ENCODE measurements at places on chromosomes 7 and 10.

DNA sequence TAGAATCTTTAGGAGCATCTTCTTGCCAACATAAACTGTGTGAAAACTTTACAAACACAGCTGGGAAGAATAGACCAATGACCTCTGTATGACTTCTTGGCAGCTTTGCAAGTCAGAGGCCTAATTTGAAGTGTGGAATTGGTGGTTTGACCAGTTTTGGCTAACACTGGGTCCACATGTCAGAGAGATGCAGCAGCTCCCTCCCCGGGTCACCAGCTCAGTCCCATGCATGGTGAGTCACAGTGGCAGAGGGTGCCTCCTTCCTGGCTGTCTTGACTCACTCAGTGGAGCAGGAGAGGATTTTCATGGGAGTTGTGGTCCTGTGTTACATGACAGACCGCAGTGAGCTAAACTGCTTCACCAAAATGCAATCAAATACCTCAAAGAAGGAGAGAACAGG, 8.2 kb upstream of the STARD3NL start:
- DNase-seq = no peak

DNA sequence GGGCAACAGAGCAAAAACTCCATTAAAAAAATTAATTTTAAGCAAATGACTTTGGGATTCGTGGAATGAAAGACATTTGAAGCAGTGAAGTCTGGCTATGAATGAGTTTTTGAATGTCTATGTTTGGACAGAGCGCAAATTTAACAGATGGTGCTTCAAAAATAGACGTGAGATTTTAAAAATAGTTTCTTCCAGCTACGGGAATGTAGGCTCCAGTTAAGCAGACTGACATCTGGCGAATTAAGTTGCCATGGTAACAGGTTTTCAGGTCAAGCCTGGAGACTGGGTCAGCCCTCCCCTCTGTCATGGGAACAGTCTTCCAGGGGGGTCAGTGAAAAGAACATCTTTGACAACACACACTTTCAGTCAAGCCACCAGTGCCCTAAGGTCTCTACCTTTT, 62.0 kb downstream of the MYOF start:
- no peak for DNase-seq

DNA sequence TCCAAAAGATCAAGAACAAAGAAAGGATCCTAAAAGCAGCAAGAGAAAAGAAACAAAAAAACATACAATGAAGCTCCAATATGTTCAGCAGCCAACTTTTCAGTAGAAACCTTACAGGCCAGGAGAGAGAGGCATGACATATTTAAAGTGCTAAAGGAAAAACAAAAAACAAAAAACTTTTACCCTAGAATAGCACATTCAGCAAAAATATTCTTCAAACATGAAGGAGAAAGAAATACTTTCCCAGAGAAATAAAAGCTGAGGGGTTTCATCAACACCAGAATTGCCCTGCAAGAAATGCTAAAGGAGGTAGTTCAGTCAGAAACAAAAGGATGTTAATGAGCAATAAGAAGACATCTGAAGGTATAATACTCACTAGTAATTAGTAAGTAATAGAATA, 753.5 kb upstream of the POT1 start:
- no peak for DNase-seq

DNA sequence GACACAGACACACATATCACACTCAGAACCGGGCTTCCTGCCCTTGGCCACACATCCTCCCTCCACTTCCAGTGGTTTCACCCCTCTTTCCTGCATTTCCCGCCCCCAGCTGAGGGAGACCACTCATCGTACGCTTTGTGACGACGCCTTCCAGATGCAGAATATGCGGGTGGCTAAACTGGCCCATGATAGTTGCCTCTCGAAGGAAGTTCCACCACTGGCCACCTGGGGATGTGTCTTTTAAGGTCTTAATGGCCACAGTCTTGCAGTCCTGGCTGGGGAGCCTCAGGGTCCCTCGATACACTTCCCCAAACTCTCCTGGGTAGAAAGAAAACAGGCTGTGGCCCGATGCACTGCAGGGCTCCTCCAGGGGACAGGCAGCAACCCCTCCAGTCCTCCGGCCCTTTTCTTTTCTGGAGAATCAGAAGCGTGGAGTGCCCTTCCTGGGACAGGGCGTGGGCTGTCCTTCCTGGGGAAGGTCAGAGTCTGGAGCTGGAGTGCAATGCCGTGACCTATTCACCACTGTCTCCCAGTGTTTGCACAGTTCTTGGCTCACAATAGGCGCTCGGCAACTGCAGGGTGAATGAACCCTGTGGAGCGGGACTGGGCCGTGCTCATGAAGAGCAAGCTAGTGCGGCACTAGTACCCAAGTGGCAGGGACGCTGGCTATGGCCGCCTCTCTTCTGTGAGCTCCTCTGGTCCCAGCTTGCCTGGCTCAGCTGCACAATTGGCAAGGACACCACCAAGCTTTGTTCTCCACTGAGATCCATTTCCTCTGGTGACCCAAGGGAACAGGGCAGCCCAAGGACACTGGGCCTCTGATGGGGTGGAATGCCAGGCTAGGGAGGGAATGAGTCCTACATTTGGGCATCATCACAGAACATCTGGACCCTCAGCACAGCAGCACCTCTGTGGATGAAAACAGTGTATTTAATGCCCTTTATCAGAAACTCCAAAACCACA, 13.2 kb downstream of the EPHA1 start:
- DNase-seq = no peak

DNA sequence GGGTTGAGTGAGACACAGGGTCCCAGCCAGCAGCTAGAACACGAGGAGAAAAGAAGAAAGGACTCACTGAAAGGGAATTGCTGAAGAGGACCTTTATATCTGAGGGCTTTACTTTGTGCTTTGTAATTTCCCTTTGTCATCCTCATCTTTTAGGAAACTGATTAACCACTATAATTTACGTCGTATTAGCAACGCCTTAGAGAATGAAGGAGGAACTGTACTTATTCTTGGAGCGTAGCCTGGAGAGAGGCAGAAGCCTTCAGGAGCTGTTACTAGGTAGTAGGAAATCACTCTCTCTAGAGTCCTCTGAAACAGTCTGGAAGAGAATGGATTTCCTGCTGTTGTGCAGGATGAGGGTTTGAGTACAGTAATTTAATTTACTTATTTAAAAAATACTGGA, 101.0 kb upstream of the STEAP1B start:
- DNase-seq = no peak

DNA sequence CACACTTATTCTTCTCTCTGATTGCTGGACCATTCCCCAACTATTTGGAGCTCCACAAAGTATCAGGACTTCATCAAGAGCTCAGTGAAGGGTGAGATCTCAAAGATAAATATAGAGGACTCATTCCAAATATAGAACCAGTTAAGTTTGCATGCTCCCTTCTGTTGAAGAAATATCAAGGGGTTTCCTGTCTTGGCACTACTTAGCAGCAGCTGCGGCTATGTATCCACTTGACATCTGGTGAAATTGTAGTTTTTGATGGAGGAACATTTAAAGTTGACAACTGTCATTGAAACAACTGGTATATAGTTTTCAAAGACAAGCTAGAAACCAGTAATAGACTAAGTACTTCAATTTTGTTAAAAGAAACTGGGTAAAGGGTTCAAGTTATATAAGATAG, 1.0 kb upstream of the SPAG6 start:
- no peak for DNase-seq

- DNase-seq = no peak
Observed at GRCh38 chr7:38880454-38880853, 28.5 kb downstream of the VPS41 start.

DNA sequence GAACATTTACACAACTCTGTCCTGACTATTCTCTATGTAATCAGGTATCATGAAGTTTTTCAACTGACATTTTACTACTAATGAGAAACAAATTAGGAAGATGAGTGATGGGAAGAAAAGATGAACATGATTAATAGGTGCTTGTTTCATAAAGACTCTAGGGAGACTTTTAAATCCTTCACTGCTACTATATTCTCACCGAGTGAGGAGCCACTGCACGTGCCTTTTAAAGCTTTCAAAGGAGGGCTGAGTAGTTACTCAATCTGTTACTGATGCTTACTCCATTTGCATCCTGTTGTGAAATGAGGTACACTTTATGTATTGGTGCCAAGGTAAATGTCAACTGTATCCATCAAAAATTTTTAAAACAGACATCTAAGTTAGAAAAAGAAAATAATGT, 1.3 kb upstream of the COMMD3 start:
- DNase-seq = no peak

GRCh38 chr7:8236780-8237407, 25.1 kb downstream of the ICA1 start:
- no peak for DNase-seq

DNA sequence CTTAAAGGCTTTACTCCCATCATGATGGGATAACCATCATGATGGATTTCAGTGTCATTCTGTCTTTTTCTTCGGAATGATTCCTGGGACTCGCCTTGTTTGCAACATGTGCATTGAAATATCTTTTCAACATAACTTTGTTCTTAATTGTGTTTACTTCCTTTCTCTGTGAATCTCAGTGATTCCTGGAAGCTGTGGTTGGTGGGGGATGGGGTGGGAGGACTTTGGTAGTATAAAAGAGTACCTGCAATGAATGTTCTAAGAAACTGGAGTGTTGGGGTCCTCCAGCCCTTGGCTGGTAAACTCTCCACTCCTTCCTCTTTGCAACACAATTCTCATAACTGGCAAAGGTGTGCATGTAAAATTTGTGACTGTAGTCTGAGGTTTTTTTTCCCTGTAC, 11.5 kb upstream of the SH2D4B start:
- no peak for DNase-seq

GRCh38 chr10:91621483-91622113, 11.3 kb downstream of the PPP1R3C start:
- DNase-seq = no peak

- no peak for DNase-seq
Observed at GRCh38 chr10:75607576-75607975, 176.2 kb downstream of the LRMDA start.

GRCh38 chr7:44618753-44619152, 12.3 kb downstream of the OGDH start:
- DNase-seq = no peak

- DNase-seq = no peak
Observed at GRCh38 chr7:29843093-29843492, 36.8 kb downstream of the WIPF3 start.

GRCh38 chr7:25839084-25839769, 312.8 kb upstream of the NFE2L3 start:
- no peak for DNase-seq

DNA sequence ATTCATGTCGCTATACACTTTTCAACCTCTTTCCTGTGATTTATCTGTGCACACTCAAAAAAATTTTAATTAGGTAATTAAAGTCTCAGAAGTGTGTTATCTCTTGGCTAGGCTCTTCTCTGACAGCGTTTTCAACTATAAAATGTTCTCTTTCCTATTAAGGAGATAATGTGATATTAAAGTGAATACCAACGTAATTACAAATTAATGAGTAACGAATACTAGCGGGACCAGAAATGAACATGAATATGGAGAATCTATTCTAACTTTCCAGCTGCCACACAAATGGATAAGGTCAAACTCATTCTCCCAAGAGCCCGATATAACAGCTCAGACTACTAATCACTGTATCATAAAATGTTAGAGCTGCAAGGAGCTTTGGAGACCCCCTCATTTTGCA, 12.0 kb downstream of the COL1A2 start:
- DNase-seq = no peak

DNA sequence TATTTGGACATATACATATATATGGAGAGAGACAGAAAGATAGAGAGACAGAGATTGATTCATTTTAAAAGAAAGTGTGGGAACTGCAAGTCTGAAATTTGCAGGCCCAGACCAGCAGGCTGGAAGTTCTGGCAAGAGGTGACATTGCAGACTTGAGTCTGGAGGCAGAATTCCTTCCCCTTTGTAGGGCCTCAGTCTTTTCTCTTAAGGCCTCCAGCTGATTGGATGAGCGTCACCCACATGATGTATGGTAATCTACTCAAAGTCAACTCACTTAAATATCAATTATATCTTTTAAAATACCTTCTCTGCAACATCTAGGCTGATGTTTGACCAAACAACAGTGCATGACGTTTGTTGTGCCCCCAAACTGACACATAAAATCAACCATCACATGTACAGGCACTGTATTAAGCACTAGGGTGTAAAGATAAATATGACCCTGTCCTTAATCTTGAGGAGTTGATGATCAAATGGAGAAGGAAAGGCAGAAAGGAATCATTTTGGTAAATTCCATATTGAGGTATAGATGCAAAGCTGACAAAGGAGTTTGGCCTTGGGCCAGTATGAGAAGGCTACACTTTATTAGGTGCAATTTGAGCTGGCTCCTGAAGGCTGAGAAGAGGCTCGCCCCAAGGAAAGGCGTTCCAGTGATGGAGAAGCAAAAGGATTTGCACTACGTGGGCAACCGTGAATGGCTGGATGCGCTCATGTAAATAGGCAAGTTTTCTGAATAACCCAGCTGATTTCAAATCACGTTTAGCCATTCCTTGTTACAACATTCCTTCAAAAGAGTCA, 52.6 kb downstream of the BPGM start:
- no peak for DNase-seq

GRCh38 chr7:92020636-92021035, 80.0 kb downstream of the AKAP9 start:
- DNase-seq = no peak

GRCh38 chr7:100887516-100888290, 1.8 kb downstream of the UFSP1 start:
- DNase-seq = no peak

GRCh38 chr7:104296900-104297299, 31.5 kb upstream of the LHFPL3 start:
- no peak for DNase-seq

DNA sequence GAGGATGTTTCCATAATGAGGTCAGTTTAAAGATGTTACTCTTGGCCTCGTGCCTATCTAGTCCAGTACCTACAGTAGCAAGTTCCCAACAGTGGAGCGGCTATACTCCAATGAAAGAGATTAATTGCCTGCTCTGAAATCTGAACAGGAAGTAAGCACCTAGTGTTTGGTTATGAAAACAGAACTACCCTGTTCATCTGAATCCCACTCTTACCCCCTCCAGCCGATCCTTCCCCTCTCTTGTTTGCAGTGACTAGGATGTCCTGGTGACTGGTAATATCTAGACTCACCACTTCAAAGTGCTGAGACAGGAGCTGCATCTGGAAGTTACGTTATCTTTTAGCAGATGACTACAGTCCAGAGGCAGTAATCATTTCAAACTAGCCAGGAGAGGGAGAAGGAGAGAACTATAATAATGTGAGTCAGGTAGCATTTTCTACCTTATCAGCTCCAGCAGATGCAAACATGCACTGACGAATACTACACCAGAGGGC, 666.7 kb upstream of the NRP1 start:
- DNase-seq = no peak

GRCh38 chr7:70539205-70539604, 592.7 kb upstream of the GALNT17 start:
- DNase-seq = no peak

GRCh38 chr10:126734015-126734414, 63.5 kb upstream of the C10orf90 start:
- no peak for DNase-seq

DNA sequence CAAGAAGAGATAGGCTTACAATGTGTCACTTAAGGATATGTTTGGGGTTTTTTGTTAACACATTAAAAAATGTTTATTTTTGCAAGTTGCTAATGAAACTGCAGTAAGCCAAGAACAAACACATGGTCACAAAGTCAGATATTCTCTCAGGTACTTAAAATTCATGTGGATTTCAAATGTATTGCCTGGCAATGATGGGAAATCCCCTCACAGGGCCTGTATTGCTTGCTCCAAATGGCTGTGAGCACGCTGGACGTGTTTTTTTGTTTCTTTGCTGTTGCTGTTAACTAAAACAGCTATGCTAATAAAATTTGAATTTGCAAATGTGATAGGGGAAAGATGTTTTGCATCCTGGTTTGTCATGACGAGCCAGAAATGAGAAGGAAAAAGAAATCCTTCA, 3.8 kb upstream of the CELF2 start:
- no peak for DNase-seq

GRCh38 chr7:43869867-43870240, 537 bp upstream of the MRPS24 start:
- no peak for DNase-seq

All from NCI-H2107 (cell line).